Effector memory CD8-positive, alpha-beta T cell (primary cell): ENCODE measurements at places on chromosomes 5 and 9.

GRCh38 chr5:57495285-57496086, 12.9 kb upstream of the ACTBL2 start:
- H3K4me3 ChIP-seq = no peak overlapping the region
- no peaks in the 10 kb centered on the region for H3K36me3 ChIP-seq
- peaks cover 36% of the 10 kb centered on the region for H3K27me3 ChIP-seq
- H3K4me1 ChIP-seq = no peaks in the 10 kb centered on the region

DNA sequence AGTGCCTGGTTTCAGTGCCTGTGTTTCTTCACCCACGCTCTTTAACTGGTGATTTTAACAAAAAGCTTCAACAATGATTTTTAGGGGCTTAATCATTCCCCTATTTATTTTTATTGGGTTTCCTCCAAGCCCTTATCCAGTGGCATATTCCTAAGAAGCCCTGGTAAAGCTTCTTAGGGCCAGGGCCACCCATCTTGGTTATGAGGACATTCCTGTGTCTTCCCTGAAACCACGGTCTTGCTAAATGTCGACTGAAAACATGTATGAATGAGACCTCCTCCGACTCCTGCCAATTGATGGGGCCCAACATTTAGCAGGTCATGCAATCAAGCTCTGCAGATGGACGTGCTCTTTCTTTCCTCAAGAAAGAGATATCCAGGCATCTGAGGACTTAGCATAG, 13.7 kb upstream of the CARTPT start:
- no peak for DNase-seq
- no peak overlapping the region for H3K4me3 ChIP-seq
- H3K4me1 ChIP-seq = no peaks in the 10 kb centered on the region
- H3K27ac ChIP-seq = no peak overlapping the region

- H3K4me3 ChIP-seq = no peak overlapping the region
- DNase-seq = no peak
- peaks cover 71% of the 10 kb centered on the region for H3K4me1 ChIP-seq
- peaks cover 17% of the 10 kb centered on the region for H3K36me3 ChIP-seq
Observed at GRCh38 chr5:69242215-69242927, 7.7 kb downstream of the CDK7 start.

- H3K4me3 ChIP-seq = no peak overlapping the region
- no peaks in the 10 kb centered on the region for H3K36me3 ChIP-seq
- peaks cover 7% of the 10 kb centered on the region for H3K4me1 ChIP-seq
- H3K27me3 ChIP-seq = peaks cover 52% of the 10 kb centered on the region
- no peak overlapping the region for H3K27ac ChIP-seq
Observed at GRCh38 chr5:10331341-10331796, 22.1 kb upstream of the MARCHF6 start.

DNA sequence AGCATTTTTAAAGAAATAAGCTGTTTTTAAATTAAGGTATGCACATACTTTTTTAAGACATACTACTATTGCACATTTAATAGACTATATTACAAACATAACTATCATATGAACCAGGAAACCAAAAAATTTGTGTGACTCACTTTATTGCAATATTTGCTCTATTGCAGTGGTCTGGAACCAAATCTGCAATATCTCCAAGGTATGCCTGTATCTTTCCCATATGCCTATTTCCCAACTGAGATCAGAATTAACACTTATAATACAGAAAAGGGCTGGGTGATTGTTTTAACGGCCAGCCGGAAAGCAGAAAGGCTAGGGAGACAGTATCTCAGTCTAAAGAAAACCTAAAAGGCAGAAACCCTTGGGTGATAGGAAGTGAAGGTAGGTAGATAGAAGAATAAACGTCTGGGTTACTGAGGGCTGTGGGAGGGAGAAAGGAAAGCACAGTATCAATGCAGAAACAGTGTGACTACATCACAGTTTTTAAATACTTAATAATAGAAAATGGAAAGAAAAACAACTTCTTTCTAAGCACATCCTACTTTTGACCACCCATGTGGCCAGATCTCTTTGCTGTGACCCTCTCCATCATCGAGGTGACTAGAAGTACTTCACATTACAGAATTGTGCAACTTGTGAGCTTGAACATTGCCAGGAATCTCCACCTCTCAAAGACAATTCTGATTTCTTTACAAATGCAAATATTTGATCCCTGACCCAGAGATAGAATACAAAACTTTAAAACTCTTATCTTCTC, 126.4 kb downstream of the LPAR1 start:
- H3K4me3 ChIP-seq = no peak overlapping the region
- no peaks in the 10 kb centered on the region for H3K27me3 ChIP-seq
- H3K27ac ChIP-seq = no peak overlapping the region
- DNase-seq = no peak

- H3K27ac ChIP-seq = peak overlapping the region; percentile 78
- no peak overlapping the region for H3K4me3 ChIP-seq
- no peak for DNase-seq
- no peaks in the 10 kb centered on the region for H3K4me1 ChIP-seq
- H3K36me3 ChIP-seq = peaks cover 3% of the 10 kb centered on the region
Observed at GRCh38 chr5:14204785-14205321, 61.7 kb downstream of the TRIO start.

GRCh38 chr9:12681620-12682019, 11.6 kb upstream of the TYRP1 start:
- H3K4me1 ChIP-seq = no peaks in the 10 kb centered on the region
- H3K27ac ChIP-seq = no peak overlapping the region
- H3K27me3 ChIP-seq = no peaks in the 10 kb centered on the region

- no peak for DNase-seq
- no peaks in the 10 kb centered on the region for H3K27me3 ChIP-seq
- H3K27ac ChIP-seq = no peak overlapping the region
- H3K36me3 ChIP-seq = no peaks in the 10 kb centered on the region
- H3K4me1 ChIP-seq = no peaks in the 10 kb centered on the region
Observed at GRCh38 chr9:12972608-12973589, 198.1 kb downstream of the LURAP1L start.

DNA sequence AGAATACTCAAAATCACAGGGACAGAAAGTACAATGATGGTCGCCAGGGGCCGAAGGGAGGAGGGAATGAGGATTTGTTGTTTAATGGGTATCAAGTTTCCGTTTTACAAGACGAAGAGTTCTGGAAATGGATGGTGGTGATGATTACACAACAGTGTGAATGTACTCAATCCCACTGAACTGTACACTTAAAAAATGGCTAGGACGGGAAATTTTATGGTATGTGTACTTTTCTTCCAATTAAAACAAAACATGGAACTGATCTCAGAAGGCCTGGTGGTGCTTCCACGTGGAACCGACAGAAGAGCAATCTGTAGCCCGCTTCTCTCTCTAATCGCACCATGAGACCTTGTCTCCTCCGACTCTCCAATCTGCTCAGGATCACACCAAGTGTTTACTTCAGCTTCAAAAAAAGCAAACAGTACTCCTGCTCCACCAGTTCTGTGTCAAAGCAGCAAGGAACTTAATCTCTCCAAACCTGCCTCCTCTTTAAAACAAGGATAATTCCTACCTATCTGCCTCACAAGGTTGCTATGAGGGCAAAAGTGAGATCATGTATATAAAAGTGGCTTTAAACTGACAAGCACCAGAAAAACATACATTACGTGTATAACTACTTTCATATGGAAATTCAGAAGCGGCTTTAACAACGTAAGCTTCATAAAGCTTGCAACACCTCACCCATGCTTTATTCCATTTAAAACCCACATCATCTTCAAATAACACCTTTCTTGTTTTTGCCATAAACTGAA, 2.1 kb downstream of the ECPAS start:
- no peaks in the 10 kb centered on the region for H3K27me3 ChIP-seq
- DNase-seq = no peak
- peak overlapping the region; percentile 84 for H3K4me3 ChIP-seq

- DNase-seq = no peak
- H3K27me3 ChIP-seq = peaks cover 11% of the 10 kb centered on the region
- H3K4me1 ChIP-seq = no peaks in the 10 kb centered on the region
Observed at GRCh38 chr5:149217096-149217802, 54.4 kb upstream of the AFAP1L1 start.

GRCh38 chr5:65907135-65907534, 19.2 kb upstream of the ERBIN start:
- H3K36me3 ChIP-seq = no peaks in the 10 kb centered on the region
- H3K4me3 ChIP-seq = no peak overlapping the region
- no peak for DNase-seq
- no peak overlapping the region for H3K27ac ChIP-seq

GRCh38 chr5:42598311-42598710, 158.3 kb upstream of the CCDC152 start:
- H3K27me3 ChIP-seq = no peaks in the 10 kb centered on the region
- no peaks in the 10 kb centered on the region for H3K4me1 ChIP-seq
- H3K27ac ChIP-seq = no peak overlapping the region
- DNase-seq = no peak

DNA sequence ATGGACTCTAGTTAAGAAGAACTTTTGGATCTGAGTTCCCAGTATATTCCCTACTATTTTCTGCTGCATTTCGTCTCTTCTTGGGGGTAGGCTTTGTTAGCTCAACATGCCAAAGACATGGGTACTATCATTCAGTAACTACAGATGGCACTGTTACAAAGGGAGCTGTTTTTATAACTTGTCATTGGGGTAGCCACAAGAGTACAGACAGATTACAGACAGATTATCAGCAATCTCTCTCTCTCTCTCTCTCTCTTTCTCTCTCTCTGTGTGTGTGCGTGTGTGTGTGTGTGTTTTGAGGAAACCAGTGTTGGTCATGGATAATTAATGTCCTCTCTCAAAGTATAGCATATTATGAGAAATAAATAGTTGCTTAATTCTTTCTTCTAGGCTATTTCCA, 116.1 kb downstream of the WDR70 start:
- no peak overlapping the region for H3K4me3 ChIP-seq
- no peak for DNase-seq
- peak overlapping the region; percentile 79 for H3K27ac ChIP-seq
- peaks cover 8% of the 10 kb centered on the region for H3K36me3 ChIP-seq
- no peaks in the 10 kb centered on the region for H3K27me3 ChIP-seq

GRCh38 chr5:11046160-11046559, 285.1 kb upstream of the DAP start:
- H3K27me3 ChIP-seq = peaks cover 10% of the 10 kb centered on the region
- H3K4me3 ChIP-seq = no peak overlapping the region
- H3K4me1 ChIP-seq = no peaks in the 10 kb centered on the region
- DNase-seq = no peak

DNA sequence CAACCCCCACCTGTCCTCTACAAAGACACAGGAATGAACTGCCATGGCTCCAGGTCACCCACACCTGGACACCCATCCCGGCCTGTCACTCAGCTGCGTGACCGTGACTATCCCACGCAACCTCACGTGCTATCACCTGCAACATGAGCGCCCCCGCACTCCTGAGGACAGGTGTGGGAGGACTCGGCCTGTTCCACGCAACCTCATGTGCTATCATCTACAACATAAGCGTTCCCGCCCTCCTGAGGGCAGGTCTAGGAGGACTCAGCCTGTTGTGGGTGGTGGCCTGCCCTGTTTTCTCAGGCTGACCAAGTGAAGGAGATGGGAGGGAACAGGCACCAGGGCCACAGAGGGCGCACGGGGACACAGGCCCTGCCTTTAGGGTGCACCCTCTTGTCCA, 4.1 kb downstream of the QSOX2 start:
- H3K27me3 ChIP-seq = no peaks in the 10 kb centered on the region
- H3K36me3 ChIP-seq = peaks cover 3% of the 10 kb centered on the region
- DNase-seq = no peak
- H3K27ac ChIP-seq = no peak overlapping the region
- H3K4me1 ChIP-seq = peaks cover 29% of the 10 kb centered on the region

GRCh38 chr5:1096838-1097237, 15.0 kb downstream of the SLC12A7 start:
- H3K27ac ChIP-seq = no peak overlapping the region
- H3K27me3 ChIP-seq = no peaks in the 10 kb centered on the region
- no peak overlapping the region for H3K4me3 ChIP-seq

DNA sequence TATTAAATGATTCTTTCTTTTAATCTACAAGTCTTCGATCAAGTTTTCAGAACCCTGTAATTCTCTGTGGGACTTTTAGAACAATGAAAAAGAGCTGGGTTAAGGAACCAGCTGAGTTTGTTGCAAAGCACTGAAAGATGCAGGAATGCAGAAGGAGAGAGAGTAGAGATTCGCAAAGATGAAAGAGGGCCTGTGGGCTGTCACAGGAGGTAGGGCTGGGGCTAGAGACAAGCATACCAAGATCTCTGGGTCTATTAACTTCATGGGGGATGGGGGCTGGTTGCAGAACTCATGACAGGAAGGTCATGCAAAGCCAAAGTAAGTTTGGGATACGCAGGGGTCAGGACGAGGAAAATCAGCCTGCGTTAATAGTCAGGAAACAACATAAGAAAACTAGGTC, 81.8 kb downstream of the LURAP1L start:
- no peaks in the 10 kb centered on the region for H3K36me3 ChIP-seq
- no peak for DNase-seq
- no peak overlapping the region for H3K27ac ChIP-seq
- no peak overlapping the region for H3K4me3 ChIP-seq

- peaks cover 2% of the 10 kb centered on the region for H3K4me1 ChIP-seq
- H3K27me3 ChIP-seq = no peaks in the 10 kb centered on the region
- no peak for DNase-seq
- no peaks in the 10 kb centered on the region for H3K36me3 ChIP-seq
- H3K4me3 ChIP-seq = no peak overlapping the region
Observed at GRCh38 chr5:87004101-87004500, 263.6 kb upstream of the RASA1 start.

DNA sequence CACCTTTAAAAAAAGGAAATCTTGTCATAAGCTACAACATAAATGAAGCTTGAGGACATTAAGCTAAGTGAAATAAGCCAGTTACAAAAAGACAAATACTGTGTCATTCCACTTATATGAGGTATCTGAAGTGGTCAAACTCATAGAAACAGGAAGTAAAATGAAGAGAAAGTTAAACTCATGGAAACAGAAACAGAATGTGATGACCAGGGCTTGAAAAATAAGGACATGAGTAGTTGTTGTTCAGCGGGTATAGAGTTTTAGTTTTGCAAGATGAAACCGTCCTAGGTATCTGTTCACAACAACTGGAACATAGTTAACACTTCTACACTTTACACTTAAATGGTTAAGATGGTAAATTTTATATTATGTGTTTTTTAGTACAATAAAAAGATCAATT, 47.8 kb upstream of the SLC1A3 start:
- no peak for DNase-seq
- no peak overlapping the region for H3K4me3 ChIP-seq
- no peaks in the 10 kb centered on the region for H3K4me1 ChIP-seq
- H3K27me3 ChIP-seq = no peaks in the 10 kb centered on the region
- peaks cover 3% of the 10 kb centered on the region for H3K36me3 ChIP-seq
- no peak overlapping the region for H3K27ac ChIP-seq
